ENCODE measurements at places on chromosomes 11 and 22.

GRCh38 chr11:47185305-47186075, 744 bp downstream of the PACSIN3 start:
- DNase-seq = no peak

DNA sequence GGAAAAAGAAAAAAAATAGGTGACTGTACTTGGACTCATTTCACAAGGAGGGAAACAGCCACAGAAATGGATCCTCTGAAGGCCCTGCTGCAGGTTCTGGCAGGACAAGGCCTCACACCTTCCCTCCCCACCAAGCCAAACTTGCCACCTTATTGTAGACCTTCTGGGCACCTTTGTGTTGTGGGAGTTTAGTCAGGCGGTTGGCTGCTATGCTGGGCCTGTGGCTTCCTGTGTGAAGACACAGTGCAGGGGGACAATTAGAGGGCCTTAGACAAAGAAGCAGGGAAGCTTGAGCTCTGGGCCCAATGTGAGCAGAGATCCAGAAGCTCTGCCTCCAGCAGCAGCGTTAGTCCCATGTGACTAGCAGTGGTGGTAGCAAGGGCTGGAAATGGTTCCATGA, 4.2 kb downstream of the RAB1B start:
- no peak for DNase-seq

DNA sequence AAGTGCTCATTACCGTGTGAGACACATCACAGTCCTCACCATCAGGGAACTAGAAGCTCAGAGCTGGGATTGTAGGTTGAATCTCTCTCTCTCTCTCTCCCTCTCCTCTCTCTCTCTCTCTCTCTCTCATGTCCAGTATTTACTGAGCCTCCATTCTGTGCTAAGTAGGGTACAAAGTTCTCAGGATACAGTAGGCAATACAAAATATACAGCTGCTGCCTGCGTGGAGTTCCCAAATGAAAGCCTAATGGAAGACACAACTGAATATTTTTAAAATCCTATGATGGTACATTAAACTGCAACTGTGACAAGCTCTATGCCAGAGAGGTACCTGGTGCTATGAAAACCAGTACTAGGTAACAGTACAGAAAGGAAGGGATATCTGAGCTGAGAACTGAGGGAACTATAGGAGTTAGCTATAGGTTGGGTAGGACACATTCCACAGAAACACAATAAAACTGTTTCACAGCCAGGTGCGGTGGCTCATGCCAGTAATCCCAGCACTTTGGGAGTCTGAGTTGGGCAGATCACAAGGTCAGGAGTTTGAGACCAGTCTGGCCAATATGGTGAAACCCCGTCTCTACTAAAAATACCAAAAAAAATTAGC, 9.6 kb upstream of the PRG2 start:
- DNase-seq = no peak

GRCh38 chr11:8335683-8336082, 72.0 kb upstream of the LMO1 start:
- no peak for DNase-seq

DNA sequence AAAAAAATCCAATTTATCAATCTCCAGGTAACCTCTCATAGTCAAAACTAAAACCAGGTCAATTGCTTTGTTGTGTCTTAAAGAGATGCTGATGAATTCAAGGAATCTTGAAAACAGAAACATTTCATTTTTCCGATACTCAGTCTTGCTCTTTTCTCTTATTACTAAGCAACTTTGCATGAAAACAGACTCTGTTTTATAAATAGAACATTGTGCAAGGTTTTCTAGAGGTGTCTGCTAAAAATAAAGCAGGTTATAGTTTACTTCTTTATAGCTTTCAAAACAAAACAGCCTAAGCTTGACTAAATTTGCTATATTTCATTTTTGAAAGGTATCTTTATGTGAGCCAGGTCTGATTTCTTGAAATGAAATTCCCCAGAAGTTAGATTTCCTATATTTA, 109.3 kb downstream of the ARL14EP start:
- no peak for DNase-seq

- DNase-seq = no peak
Observed at GRCh38 chr11:128762031-128762430, 68.2 kb downstream of the FLI1 start.

DNA sequence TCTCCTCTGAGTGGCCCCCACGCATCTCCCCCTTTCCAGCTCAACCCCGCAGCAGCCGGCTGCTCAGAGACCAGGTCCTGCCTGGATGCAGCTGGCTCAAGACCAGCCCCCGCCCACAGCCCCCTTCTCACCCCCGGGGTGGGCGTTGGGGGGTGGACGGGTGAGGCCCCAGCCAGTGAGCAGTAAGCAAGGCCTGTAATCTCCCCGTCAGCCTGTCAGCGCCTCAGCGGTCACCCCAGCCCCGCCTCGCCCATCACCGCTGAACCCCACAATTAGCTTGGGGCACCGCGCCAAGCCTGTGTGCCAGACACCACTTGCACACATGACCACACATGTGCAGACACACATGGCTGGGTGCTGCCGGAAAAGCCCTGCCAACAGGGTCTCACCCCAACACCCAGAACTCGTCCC, 5.9 kb downstream of the PLXNB2 start:
- DNase-seq = no peak

Data from HS-5 (cell line).